Camera-type eye (tissue), 1 donor: ENCODE measurements at places on chromosomes 13 and 19. TPM values are rescaled to one million over a fixed set of nuclear protein-coding genes. Genes with fewer than 3 reads are reported as not detected.

Gene PRTN3
- 2.5 TPM for total RNA-seq

Gene ZNF562
- total RNA-seq, result 62.2 TPM

Gene ADGRE1
- total RNA-seq, result 2.1 TPM

Gene SERPINE3
- 9.9 TPM for total RNA-seq

Gene GEMIN7
- total RNA-seq, result 17.5 TPM

Gene LAIR1
- total RNA-seq, result 5.1 TPM

Gene LILRA2
- total RNA-seq, result not detected

Gene POU2F2
- total RNA-seq, result 3.2 TPM

Gene TPTE2
- not detected for total RNA-seq

Gene GPR12
- total RNA-seq, result 2.5 TPM

Gene MARK4
- total RNA-seq, result 35.6 TPM

Gene KIR3DL1
- total RNA-seq, result 0.22 TPM

Gene S1PR4
- 0.38 TPM for total RNA-seq

Gene UBL5
- total RNA-seq, result 209 TPM

Gene VSTM2B
- 9.6 TPM for total RNA-seq

Gene MADCAM1
- total RNA-seq, result 1.3 TPM

Gene ZNF222
- total RNA-seq, result 15.3 TPM

Gene ZNF266
- total RNA-seq, result 38.8 TPM

Gene SHD
- 11.7 TPM for total RNA-seq

Gene ALOX5AP
- total RNA-seq, result 3.5 TPM

Gene IGFL3
- total RNA-seq, result not detected

Gene CEBPA
- 3.5 TPM for total RNA-seq

Gene ZNF154
- 33.0 TPM for total RNA-seq

Gene KLF1
- 2.1 TPM for total RNA-seq

Gene SLC8A2
- 16.1 TPM for total RNA-seq

Gene PSG1
- not detected for total RNA-seq

Gene KLK2
- not detected for total RNA-seq

Gene FAM216B
- total RNA-seq, result 0.55 TPM

Gene DACH1
- 102 TPM for total RNA-seq

Gene JUNB
- total RNA-seq, result 194 TPM

Gene RASAL3
- total RNA-seq, result 0.82 TPM
